Smooth muscle cell of the brain vasculature (primary cell): ENCODE measurements at places on chromosomes 7 and 10.
A peak's percentile ranks its signal among the peaks of the same experiment; 100 is the strongest.

DNA sequence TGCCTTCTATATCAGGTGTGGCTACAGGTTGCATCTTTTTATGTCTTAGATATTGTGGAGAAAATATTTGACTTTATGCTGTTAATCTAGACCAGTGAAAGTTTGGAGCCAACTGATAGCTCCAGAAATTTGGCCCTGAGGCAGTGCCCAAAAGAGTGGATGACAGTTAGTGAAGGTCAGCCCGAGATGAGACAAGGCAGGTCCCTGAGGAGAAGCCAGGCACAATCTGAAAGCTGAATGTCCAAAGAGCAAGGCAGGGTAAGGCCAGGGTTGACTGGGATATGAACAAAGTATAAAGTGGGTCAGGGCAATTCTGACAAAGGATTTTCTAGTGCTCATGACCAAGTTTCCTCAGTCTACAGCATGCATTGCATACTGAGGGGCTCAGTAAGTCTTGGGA, 661.9 kb downstream of the SUGCT start:
- no peak for DNase-seq

GRCh38 chr10:42475168-42476098, 162.9 kb downstream of the ZNF33B start:
- no peak for DNase-seq

DNA sequence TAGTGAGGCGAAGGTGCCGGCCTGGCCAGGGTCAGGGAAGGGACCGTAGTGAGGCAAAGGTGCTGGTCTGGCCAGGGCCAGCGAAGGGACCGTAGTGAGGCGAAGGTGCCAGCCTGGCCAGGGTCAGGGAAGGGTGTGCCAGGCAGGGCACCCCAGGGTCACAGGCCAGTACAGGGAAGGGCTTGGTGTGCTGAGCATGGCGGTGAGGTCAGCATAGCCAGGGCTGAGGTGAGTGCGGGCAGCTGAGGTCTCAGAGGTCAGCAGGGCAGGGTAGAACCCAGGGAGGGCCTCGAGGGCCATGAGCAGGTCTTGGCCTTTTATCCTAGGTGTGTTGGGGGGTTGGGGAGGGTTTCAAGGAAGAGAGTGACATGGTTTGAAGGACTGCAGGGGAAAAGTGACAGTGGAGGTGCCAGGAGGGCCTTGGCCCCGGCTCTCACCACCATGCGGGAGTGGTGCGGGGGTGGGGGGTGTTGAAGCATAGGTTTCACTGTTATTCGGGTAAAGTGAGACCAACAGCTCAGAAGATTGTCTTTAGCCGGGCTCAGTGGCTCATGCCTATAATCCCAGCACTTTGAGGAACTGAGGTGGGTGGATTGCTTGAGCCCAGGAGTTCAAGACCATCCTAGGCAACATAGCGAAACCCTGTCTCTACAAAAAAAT, 93.3 kb downstream of the CHST15 start:
- no peak for DNase-seq

DNA sequence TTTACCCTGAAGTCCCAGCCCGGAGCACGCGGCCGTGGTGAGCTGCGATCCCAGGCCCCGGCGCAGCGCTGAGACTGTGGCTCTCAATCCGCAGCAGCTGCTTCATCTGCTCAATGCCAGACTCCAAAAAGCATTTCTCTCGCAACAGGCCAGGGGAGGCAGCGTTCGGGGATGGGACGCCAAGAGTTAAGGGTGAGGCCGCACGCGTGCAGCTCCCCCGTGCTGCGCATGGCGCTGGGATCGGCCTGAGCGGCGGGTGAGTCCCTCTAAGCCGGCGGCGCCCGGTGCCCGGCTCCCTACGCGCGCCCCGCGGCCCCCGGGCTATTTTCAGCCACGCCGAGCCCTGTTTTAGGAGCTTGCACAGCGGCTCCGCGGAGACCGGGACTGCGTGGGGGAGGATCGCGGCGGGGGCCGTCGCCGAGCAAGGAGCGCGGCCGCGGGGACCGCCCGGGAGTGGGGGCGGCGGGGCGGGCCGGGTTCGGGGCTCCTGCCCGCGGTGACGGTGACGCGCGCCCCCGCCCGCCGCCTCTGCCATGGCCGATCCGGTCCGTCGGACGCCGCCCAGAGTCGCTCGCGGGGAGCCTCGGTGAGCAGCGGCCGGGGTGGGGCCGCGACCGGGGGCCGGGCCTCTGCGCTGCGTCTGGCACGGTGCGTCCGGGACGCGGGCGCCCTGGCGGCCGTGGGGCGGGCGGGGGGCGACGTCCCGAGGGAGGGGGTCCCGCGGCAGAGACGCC, 29.4 kb upstream of the JAKMIP3 start:
- no peak for DNase-seq

DNA sequence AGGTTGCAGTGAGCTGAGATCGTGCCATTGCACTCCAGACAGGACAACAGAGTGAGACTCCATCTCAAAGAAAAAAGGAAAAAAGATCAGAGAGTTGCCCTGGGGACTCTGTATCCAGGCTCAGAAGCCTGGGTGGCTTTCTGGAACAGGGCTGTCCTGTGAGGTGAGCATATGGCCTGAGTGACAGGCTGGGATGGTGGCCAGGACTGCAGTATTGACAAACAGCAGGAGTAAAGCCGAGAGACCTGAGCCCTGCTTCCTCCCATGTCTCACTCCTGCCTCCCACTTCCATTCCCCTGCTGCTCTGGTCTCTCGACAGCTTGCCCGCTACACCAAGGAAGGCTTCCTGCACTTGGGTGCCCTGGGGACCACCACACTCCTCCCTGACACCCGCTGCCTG, 578.5 kb downstream of the GALNT17 start:
- no peak for DNase-seq

DNA sequence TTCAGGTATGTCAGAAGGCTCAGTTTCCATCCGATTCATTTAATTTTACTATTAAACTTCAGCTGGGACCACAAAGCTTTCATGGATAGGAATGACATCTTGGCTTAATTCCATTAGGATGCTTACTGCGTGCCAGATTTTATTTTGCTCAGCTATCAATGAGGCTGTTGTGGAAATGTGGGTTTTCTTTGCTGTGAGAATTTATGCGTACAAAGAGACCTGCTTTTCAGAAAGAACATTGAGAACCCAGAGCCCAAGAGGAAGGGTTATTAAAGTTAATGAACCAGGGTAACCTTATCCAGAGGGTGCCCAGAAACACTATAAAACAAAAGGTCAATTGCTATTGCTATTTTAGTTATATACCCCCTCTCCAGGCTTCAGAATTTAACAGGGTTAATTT, 98.3 kb downstream of the MKLN1 start:
- no peak for DNase-seq

- no peak for DNase-seq
These were observed 169.2 kb downstream of the SUGCT start for GRCh38 chr7:40303996-40304395.

DNA sequence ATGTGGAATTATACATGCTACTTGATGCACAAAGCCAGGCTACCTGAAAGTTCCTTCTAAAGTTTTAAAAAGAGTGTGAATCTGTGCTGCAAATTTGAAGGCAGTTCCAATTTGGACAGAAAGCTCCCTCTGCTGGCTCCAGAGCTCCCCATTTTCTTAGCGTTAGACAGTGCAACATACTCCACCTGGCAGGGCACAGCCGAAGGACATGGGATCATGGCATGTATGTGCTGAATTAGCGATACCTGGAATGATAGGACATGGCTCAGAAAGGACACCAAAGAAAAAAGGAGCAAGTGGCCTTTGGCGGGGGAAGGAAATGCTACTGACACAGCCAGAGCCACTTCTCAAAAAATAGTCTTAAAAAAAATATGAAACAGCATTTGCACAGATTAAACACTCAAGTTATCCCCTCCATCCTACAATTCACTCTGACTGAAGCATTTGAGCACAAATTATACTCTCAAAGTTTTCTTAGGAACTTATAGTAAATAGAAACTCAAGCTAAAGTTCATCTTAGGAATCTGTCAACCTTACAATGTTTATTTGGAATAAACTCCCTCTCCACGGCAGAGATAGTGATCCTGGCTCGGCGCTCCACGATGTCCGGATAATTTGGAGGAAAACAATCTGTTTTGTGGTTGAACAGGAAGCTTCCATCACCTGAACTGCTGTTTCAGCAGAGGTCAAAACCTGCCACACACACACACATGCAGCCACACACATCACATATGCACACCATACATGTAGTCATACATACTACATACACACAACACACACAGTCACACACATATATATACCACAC, 80.0 kb downstream of the C7orf25 start:
- no peak for DNase-seq

DNA sequence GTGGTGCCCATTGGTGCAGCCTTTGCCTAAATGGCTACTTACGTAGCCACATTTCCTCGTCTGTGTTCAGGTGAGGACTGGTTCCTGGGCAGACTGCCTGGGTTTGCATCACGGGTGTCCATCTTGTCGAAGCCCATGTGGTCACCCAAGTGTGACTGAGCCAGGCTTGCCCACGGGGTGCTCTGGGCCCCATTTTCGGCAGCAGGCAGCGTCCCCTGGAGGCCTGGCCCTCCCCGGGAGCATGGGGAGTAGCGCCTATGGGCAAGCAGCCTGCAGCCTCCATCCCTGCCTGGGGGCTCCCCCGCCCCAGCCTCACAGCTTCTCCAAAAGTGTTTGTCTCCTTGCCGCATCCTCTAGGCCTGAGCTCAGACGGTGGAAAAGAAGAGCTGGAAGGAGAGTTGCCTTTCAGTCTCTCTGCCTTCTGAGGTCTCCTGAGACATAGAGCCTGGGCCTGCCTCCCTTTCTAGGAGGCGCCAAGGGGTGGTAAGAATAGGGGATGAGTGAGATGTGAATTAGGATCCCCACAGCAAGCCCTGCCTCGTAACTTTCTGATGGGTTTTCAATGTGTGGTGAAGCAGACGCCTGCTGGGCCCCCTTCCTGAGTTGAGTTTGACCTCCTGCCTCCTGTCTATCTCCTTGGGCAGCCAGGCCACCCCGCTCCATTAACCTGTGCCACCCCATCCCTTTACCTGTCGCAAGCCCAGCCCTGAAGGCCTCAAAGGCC, 42.7 kb downstream of the HTRA1 start:
- DNase-seq: no peak

GRCh38 chr7:157337316-157338149, 729 bp downstream of the DNAJB6 start:
- DNase-seq: no peak

GRCh38 chr10:62036186-62037081, 134.9 kb downstream of the ARID5B start:
- DNase-seq: no peak

DNA sequence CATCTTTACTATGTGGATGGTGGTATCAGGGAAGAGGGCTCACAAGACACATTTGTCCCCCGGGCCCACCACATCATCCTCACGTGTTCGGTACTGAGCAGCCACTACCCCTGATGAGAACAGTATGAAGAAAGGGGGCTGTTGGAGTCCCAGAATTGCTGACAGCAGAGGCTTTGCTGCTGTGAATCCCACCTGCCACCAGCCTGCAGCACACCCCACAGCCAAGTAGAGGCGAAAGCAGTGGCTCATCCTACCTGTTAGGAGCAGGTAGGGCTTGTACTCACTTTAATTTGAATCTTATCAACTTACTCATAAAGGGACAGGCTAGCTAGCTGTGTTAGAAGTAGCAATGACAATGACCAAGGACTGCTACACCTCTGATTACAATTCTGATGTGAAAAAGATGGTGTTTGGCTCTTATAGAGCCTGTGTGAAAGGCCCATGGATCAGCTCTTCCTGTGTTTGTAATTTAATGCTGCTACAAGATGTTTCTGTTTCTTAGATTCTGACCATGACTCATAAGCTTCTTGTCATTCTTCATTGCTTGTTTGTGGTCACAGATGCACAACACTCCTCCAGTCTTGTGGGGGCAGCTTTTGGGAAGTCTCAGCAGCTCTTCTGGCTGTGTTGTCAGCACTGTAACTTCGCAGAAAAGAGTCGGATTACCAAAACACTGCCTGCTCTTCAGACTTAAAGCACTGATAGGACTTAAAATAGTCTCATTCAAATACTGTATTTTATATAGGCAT, 9.1 kb upstream of the CSGALNACT2 start:
- DNase-seq: peak; percentile 81

GRCh38 chr10:62735464-62736167, 68.9 kb upstream of the ADO start:
- DNase-seq: no peak

DNA sequence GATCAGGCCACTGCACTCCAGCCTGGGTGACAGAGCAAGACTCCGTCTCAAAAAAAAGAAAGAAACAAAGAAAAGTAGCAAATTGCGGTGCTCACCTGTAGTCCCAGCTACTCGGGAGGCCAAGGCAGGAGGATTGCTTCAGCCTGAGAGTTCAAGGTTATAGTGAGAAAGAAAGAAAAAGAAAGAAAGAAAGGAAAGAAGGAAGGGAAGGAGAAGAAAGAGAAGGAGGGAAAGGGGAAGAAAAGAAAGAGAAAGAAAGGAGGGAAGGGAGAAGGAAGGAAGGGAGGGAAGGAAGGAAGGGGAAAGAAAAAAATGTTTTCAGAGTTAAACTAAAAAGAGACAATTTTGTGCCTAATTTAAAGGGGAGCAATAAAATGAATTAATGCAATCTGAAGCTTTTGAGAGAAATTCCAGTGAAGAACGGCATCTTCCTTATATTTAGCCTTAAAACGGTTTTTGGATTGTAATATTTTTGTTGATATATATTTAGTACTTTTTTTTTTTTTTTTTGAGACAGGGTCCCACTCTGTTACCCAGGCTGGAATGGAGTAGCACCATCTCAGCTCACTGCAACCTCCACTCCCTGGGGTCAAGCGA, 47.4 kb upstream of the RSBN1L start:
- DNase-seq: no peak

GRCh38 chr10:106795619-106796018, 368.9 kb downstream of the SORCS1 start:
- no peak for DNase-seq

GRCh38 chr7:39624935-39625694, 1.7 kb downstream of the RALA start:
- no peak for DNase-seq

GRCh38 chr7:30562909-30563308, 31.8 kb upstream of the GARS1 start:
- DNase-seq: no peak
